ENCODE measurements at places on chromosomes 1 and 21. TPM values are rescaled to one million over a fixed set of nuclear protein-coding genes. Genes with fewer than 3 reads are reported as not detected.

GRCh38 chr1:87226341-87226760 is 102.3 kb upstream of the LMO4 start:
- peak; percentile 91 for DNase-seq

The LYPD8 gene
- total RNA-seq: not detected

DNA sequence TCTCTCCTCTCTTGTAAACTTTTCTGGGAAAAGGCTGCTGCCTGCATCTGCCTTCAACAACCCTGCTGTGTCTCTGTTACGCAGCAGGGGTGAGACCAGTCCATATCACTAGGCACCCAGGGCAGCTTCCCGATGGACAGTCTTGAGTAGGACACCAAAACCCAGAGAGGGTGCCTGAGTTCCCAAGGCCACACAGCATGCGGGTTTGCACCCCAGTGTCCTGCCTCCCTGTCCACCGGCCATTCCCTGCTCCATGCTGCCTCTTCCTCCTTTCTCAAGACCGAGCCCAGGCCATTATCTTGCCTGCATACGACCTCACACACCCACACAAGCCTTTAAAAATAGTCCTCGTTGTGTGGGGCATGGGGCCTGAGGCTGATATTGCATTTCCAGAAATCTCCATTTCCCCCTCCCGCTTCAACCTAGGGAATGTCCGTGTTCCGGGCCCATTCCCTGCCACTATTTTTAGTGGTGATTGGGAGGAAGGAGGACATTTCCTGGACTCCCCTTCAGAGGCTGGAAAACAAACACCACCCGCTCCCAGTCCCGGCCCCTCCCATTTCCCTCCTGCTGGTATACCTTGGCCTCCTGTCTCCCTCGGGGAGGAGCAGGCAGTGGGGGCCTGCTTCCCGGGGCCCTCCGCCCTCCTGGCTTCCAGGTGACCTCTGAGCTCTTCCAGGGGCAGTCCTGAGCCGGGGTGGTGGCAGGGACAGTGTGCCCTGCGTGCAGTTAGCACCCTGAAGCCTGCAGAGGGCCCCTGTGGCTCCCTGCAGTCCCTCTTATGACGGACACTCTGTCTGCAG is 132.4 kb upstream of the TMEM51 start:
- DNase-seq: no peak

DNA sequence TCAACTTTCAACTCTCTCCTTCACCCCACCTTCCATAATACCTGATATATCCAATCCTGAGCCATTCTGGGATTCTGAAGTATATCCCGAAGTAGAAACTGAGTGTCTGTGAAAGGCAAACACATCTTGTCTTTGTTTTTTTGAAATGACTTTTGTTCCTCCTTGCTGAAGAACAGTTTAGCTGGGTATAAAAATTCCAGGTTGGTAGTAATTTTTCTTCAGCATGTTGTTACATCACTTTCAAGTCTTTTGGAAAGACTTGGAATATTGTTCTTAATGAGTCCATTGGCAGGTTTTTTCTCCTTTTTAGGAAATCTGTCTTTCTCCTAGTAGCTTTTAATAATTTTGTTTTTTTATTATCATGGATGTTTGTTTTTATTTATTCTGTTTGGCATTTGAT is 32.7 kb downstream of the CRYAA start:
- no peak for DNase-seq

- DNase-seq: peak; percentile 20
These were observed 45.3 kb downstream of the MRPL39 start for GRCh38 chr21:25561668-25562641.

The MX2 gene
- 0.59 TPM for total RNA-seq

The IFI44L gene
- 4.7 TPM for total RNA-seq

The EPS15 gene
- 38.0 TPM for total RNA-seq

The PTPRF gene
- total RNA-seq: 152 TPM

The CLCA4 gene
- total RNA-seq: not detected

GRCh38 chr1:9643351-9644256 is 7.9 kb upstream of the PIK3CD start:
- DNase-seq: no peak

DNA sequence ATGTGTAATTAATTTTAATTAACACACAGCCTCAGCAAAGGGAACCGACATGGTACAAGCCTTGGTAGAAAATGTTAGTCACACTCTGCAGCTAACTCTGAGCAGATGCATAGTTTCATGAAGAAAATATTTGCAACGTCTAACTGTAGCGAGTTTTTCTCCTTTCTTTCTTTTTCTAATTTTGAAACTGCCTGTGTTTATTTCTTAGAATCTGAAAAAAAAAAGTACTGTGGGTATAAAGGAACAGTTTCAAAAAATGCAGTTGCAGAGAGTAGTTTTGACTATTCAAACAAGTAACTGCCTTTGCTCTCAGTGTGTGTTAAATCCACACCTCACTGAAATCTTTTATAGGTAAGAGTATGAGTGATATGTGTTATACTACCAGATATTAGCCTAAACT is 149.9 kb upstream of the C1orf105 start:
- DNase-seq: no peak

The FMN2 gene
- not detected for total RNA-seq

The ST6GALNAC5 gene
- not detected for total RNA-seq

DNA sequence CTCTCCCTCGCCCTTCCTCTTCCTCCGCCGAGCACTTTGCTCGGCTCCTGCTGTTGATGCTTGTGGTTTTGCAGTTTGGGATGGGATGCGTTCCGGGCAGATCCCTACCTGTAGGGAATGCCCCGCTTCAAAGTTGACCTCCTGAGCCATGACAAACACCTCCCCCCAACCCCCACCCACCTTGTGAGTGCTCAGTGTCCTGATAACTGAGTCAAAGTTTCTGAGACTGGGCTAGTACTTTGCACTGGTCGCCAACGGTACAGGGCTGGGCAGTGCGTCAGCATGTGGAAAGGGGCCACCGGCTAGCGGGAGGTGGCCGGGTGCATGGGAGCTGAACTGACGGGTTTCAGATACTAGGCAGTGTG is 771 bp downstream of the RABGAP1L start:
- DNase-seq: no peak

- DNase-seq: no peak
These were observed 213.1 kb downstream of the KAZN start for GRCh38 chr1:14811573-14811972.

The SPRR1B gene
- not detected for total RNA-seq

The ITGB2 gene
- 0.07 TPM for total RNA-seq

DNA sequence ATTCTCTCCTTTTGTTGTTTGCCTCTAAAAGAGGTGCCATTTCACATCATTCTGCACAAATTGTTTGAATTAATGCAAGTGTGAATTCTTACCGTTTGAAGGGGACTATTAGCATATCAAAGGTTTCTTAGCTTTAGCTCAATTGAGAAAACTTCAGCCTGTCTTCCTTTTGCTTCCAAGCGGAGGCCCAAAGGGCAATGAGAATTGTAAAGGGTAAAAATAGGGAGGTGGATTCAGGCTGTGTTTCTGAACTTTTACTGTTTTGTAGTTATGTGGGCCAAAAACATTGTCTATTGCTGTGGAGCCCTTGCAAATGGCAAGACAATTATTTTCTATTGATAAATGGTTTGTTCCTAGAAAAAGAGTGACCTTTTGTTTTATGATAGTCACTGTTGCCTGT is 3.6 kb downstream of the ADGRL2 start:
- DNase-seq: no peak

The LDLRAD1 gene
- not detected for total RNA-seq

GRCh38 chr1:30749691-30750583 is 7.6 kb downstream of the LAPTM5 start:
- DNase-seq: no peak

- DNase-seq: peak; percentile 84
These were observed 247.6 kb downstream of the TGFB2 start for GRCh38 chr1:218592688-218593087.

GRCh38 chr1:110857964-110858948 is 14.7 kb upstream of the CD53 start:
- DNase-seq: no peak

GRCh38 chr1:151613282-151613780 is 1.5 kb downstream of the SNX27 start:
- DNase-seq: no peak

- no peak for DNase-seq
These were observed 35.4 kb downstream of the CHRM3 start for GRCh38 chr1:239421811-239422210.

- no peak for DNase-seq
These were observed 2.1 kb downstream of the HJV start for GRCh38 chr1:146019231-146020057.

GRCh38 chr1:236560213-236560771 is 36.5 kb downstream of the LGALS8 start:
- DNase-seq: no peak

Measured in pulmonary artery endothelial cell (primary cell).